Activated CD4-positive, alpha-beta T cell treated with anti-CD3 and anti-CD28 coated beads, Interleukin-2, amount 50 U/mL, for 48 hours (primary cell): ENCODE measurements at places on chromosomes 1 and 21.

- DNase-seq: no peak
These were observed 1.7 kb upstream of the WNT9A start for GRCh38 chr1:227949341-227949921.

- DNase-seq: no peak
These were observed 128.6 kb downstream of the PCNX2 start for GRCh38 chr1:233166896-233167295.

DNA sequence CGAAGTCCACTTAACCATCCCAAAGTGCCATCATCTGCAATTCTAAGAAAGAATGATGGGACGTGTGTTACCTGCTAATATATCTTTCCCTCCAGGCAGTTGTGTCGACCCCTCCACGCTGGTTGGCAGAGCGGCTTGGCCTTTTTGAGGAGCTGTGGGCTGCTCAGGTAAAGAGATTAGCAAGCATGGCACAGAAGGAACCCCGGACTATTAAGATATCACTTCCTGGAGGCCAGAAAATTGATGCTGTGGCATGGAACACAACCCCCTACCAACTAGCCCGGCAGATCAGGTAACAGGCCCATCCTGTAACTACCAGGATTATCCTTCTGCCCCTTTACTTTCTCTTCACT is 520 bp downstream of the TARS2 start:
- DNase-seq: no peak

- DNase-seq: no peak
These were observed 14.3 kb upstream of the LRRC53 start for GRCh38 chr1:74526708-74527107.

- DNase-seq: no peak
These were observed 27.9 kb downstream of the LMO4 start for GRCh38 chr1:87356591-87356990.

- DNase-seq: no peak
These were observed 189.5 kb downstream of the PLA2G4A start for GRCh38 chr1:187018291-187018690.

DNA sequence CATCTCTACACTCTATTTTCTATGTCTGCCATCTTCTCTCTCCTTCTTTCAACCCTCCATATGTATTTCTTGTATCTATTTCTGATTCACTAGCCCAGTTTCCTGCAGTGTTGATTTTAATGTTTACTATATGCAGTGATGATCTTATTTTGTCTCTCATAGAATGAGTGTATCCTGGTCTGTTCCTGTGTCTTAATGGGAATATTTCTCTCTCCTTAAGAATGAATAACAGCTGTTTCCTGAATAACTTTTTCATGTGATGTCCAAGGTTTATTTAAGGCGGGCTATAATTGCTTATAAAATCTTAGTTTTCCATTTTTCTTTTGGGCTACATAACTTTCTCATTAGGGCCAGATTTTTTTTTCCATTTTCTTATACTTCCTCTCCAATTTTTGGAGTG is 144.5 kb downstream of the C1orf21 start:
- DNase-seq: no peak

DNA sequence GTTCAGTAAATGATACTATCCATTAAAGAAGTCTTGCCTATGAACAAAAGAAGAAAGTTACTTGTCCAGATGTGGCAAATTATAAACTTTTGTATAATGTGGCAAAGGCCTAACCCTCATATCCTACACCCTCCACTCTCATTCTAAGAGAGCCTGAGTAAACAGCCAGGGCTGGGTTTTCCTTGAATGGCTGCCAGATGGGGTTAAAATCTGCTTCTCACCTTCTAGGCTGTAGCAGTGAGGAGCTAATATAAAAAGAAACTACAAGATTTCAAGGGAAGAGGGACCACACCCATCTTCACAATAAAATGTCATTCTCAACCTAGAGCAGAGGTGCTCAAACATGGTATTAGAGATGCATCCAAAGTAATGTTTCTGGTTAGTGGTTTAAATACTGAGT is 8.9 kb downstream of the RABIF start:
- DNase-seq: no peak

- peak; percentile 82 for DNase-seq
These were observed 1.1 kb upstream of the TMEM82 start for GRCh38 chr1:15740924-15741850.

DNA sequence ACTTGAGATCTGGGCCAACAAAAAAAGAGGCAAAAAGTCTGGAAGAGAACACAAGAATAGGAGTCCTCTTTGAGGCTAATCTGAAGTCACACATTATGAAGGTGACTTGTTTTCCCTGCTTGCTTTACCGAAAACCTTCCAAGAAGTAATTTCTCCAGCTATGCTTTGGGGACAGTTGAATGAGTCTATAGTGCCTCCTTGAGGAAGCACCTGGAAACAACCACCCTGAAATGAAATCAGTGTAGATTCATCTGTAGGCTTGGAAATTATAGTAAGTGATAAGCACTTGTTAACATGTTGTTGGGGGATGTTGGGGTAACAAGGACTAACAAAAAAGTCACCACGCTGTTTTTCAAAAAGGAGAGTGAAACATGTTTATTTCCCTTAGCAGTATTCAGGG is 23.4 kb upstream of the RPTN start:
- DNase-seq: no peak

- DNase-seq: no peak
These were observed 50.1 kb downstream of the COL18A1 start for GRCh38 chr21:45454926-45455673.

- no peak for DNase-seq
These were observed 26.1 kb downstream of the SPAG17 start for GRCh38 chr1:118158924-118159323.

GRCh38 chr1:37477946-37478345 is 3.6 kb downstream of the ZC3H12A start:
- peak; percentile 34 for DNase-seq

DNA sequence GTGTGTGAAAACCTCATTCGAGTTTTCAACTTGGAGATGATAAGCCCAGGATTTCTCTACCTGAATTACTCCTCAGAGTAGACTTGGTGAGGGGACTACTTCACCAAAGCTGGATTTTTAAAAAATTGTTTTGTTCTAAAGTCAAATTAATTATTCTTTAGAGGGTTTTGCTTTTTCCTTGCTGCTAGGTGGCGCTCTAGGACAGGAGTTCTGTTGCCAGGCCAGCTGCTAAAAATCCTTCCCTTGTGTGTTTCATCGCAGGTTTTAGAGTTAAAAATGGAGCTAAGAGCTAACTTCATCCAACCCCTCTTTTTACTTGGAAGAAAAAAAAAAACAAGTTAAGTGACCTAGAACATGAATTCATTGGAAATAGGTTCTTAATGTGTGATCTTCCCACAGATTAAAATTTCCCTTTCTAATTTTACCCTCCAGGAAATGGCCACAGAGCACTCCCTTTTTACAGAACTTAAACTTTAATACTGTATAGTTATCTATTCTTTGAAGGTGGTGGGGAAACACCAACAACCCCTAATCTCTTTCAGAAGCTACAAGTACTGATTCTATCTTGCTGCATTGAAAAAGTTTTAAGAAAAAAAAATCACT is 36.7 kb upstream of the FAM163A start:
- DNase-seq: peak; percentile 40

GRCh38 chr1:116432655-116433265 is 59.7 kb downstream of the ATP1A1 start:
- DNase-seq: no peak

DNA sequence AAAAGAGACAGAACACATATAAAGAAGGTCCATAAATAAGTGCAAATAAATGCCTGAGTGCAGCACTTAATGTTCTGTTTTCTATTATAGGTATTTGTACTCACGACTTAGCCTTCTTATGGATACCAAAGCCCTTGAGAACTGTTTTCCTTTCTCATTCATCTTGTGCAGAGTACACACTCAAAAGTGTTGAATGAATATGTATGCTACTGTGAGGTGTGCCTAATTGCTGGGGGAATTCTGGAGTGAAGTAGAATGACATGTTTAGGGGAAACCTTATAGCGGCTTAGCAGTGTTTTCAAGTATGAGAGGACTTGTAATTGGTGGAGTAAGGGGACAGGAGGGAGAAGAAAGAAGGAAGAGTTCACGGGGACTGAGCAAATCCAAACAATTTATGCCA is 157.6 kb downstream of the CACNA1E start:
- no peak for DNase-seq

- DNase-seq: no peak
These were observed 28.9 kb upstream of the GPR37L1 start for GRCh38 chr1:202093858-202094257.

- no peak for DNase-seq
These were observed 75.8 kb downstream of the CTH start for GRCh38 chr1:70486676-70487458.

- DNase-seq: no peak
These were observed 50.1 kb upstream of the RHOU start for GRCh38 chr1:228685081-228685660.

DNA sequence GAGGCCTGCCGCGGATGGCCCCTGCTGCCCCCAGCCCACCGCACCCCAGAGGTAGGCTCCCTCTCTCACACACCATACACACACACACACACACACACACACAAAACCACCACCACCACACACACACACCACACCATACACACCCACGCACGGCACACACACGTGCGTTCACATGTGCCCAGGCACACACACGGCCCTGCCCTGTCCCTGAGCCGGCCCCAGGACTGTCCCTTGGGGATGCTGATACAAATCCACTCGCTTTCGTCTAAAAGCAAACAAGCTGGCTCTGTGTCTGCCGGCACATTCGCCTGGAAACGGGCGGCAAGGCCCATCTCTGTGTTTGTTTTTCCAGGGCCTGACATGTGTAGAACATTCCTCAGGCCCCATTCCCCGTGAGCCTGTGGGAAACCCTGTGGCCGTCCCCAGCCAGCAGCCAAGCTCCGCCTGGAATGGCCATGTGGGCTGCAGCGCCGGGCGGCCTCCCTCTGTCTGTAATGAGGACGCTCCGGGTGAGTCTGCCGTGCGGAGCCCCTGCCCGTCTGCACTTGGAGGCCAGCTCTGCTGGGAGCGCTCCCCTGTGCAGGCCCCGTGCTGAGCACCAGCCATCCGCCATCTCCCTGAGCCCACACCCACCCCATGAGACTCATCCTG is 67.4 kb downstream of the DMRTB1 start:
- no peak for DNase-seq

- no peak for DNase-seq
These were observed 511 bp upstream of the SNX27 start for GRCh38 chr1:151611288-151611790.

GRCh38 chr1:8706995-8707396 is 110.4 kb downstream of the RERE start:
- DNase-seq: no peak

GRCh38 chr1:115656461-115657077 is 14.8 kb downstream of the VANGL1 start:
- DNase-seq: no peak

- DNase-seq: peak; percentile 75
These were observed 15.9 kb downstream of the RNU5D-1 start for GRCh38 chr1:44714944-44715571.

- DNase-seq: no peak
These were observed 10.7 kb upstream of the SLC2A5 start for GRCh38 chr1:9079988-9080704.

DNA sequence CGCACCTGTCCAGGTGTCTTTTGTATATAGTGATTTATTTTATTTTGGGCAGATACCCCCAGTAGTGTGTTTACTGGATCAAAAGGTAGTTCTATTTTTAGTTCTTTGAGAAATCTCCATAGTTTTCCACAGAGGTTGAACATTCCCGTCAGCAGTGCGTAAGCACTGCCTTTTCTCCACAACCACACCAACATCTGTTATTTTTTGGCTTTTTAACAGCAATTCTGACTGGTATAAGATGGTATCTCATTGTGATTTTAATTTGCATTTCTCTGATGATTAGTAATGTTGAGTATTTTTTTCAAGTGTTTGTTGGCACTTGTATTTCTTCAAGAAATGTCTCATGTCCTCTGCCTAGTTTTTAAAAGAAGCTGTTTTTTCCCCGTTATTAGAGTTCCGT is 39.2 kb downstream of the FOXJ3 start:
- no peak for DNase-seq

- no peak for DNase-seq
These were observed 125.4 kb upstream of the USP25 start for GRCh38 chr21:15604413-15604812.

DNA sequence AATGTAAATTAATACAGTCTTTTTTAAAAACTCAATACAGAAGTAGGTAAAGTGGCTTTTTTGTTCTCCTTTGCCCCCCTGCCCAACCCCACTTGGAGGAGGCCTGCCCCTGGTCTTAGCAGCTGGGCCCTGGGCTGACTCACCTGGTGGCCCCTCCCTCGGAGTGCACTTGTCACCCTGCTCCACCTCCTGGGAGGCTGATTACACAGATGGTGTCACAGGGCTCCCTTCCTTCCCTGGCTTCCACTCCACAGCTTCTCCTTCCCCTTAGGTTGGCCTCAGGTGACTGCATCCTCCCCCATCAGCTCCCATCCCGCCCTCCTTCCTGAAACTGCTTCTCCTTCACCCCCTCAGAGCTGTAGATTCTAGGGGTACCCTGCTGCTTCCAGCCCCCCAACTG is 11.7 kb upstream of the CAPN9 start:
- no peak for DNase-seq

DNA sequence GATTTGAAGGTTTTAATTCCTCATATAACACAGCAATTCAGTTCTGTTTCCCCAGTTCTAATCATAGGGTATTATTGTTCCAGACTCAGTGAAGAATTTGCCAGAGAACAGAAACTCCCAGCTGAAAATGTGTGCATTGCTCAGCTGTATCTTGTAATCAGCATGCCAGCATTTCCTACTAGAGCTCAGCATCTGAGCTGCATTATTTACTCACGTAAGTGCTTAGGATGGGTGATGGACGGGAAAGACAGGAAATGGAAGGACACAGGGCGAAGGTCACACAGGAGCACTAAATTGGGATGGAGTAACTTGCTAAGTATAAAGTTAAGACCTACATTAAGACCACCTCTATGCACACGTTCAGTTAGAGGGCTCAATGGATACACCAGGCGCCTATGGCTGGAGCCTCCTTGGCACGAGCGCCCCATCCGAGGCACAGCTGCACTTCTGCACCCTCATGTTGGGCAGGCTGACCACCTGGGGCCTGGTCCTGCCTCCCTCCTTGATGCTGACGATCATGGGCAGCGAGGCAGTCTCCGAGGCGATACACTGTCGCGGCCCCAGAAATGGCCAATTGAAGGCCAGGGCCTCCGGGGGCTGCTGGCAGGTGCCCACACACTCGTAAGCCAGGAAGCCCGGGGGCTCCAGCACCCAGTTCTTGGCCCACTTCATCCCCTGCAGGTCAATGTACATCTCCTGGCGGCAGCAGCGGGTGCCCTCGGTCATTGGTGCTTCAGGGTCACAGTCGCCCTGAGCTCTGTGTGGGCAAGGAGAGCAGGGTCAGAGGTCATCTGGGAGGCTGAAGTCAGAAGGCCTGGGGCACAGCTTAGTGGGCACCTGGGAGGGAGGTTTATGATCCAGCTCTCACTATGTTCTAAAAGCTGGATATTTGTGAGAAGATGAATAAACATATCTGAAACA is 3.7 kb downstream of the LEFTY2 start:
- no peak for DNase-seq

DNA sequence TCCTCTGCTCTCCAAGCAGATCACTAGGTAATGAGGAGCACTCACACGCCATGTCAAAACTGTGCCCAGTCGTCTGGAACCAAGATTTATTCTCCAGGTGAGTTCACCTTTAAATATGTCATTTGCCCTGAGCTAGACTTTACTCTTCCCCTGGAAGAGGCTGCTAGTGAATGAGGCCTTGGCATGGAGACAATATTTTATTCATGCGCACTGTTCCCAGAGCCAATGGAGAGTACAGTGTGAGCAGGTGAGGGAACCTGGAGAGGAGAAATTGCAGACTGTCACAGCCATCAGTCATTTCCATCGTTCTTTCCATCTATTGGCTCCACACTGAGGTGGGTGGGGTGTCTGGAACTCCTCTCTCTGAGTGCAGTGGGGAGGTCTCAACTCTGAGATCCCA is 333.6 kb downstream of the KCNH1 start:
- no peak for DNase-seq
